ENCODE measurements at places on chromosomes 7 and 10.

- no peak for DNase-seq
Observed at GRCh38 chr7:76126632-76127031, 75.1 kb upstream of the SRRM3 start.

GRCh38 chr7:148665221-148665620, 33.5 kb upstream of the CUL1 start:
- DNase-seq: no peak

DNA sequence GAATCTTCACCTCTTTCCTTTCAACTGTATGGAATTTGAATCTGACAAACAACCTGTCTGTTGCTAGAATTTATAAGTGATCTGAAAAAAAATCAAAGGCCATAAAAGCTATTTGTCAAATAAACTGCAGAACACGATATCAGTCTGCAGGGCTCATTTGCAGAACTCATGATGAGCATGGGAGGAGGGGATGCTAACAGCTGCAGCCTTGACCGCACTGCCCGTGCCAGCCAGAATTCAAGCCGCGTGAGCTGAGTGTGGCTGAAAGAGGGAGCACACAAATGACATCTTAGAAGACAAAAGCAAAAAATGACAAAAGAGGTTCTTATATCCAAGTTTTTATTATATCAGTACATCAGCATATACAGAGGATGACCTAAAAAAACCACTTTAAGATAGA, 15.7 kb downstream of the LRRTM3 start:
- peak; percentile 83 for DNase-seq

- no peak for DNase-seq
Observed at GRCh38 chr7:116806046-116806944, 56.1 kb upstream of the CAPZA2 start.

- DNase-seq: no peak
Observed at GRCh38 chr10:47224546-47225218, 75.3 kb upstream of the GDF10 start.

DNA sequence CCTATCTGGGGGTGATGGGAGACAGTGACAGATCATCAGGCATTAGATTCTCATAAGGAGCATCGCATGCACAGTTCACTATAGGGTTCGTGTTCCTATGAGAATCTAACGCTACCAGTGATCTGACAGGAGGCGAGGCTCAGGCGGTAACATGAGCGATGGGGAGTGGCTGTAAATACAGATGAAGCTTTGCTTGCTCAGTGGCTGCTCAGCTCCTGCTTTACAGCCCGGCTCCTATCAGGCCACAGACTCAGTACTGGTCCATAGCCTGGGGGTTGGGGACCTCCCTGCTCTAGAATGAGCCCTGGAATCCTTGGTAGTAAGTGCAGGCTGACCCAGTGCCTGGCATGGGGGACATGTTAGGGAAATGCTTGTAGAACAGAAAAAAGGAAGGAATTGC, 426.0 kb downstream of the TYW1 start:
- DNase-seq: no peak

Measured in head of caudate nucleus (tissue), 42 donors.